NCI-H1417 treated with DMSO at 0.1 percent for 48 hours (cell line): ENCODE measurements at places on chromosomes 7 and 10.

GRCh38 chr10:43055991-43056567 is 20.8 kb upstream of the RET start:
- no peak for DNase-seq

- no peak for DNase-seq
Measured at GRCh38 chr10:133312016-133312768, 3.5 kb downstream of the ZNF511 start.

DNA sequence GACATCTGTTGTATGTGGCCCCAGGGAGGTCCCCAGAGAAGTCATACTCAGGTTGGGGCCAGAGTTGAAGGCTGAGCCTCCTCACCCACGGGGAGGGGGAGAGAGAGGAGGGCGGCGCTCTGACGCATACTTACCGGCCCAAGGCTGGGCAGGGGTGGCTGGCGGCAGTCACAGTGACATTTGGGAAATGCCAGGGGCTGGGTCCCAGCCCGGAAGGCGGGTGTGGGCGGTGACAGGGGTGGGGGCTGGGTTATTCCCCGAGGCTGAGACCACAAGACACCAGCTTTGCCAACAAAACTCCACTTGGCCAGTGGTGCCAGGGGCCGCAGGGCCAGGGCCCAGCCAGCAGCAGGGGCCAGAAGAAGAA is 41.1 kb downstream of the RASGEF1A start:
- DNase-seq: no peak

DNA sequence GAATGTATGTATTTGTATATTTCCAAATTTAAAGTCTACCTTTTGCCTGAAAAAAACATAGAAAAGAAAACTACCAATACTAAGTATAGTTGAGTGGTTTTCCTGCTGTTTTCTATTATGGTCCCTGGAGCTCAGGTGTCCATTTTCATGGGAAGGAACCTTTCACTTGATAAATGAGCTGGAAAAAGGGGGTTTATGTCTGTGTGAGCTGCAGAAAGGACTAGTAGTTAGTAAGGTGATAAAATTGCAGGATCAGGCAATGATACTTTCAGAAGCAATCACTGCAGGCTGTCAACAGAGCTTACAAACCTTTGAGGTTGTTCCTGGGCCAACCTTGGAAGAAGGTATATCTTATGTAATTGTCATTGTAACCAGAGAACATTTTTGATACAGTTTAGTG is 48.0 kb downstream of the ST7 start:
- DNase-seq: no peak

GRCh38 chr7:77917500-77918262 is 119.1 kb downstream of the PHTF2 start:
- no peak for DNase-seq

DNA sequence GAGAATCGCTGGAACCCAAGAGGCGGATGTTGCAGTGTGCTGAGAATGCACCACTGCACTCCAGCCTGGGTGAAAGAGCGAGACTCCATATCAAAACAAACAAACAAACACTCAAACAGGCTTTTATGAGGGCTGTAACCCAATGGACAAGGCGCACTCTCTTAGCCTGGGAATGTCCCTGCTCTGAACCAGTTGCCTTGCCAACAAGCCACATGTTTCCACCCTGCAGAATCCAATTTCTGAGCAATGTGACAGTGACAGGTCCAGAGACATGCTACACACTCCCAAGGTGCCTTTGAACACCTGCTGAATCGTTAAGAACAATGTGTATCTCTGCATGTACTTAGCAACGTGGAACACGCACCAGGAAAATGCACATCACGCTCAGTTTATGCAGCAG is 186.8 kb upstream of the AUTS2 start:
- DNase-seq: no peak

- DNase-seq: no peak
Measured at GRCh38 chr10:103463499-103463898, 4.8 kb upstream of the CALHM1 start.

- no peak for DNase-seq
Measured at GRCh38 chr7:66100408-66101050, 14.1 kb upstream of the CRCP start.

DNA sequence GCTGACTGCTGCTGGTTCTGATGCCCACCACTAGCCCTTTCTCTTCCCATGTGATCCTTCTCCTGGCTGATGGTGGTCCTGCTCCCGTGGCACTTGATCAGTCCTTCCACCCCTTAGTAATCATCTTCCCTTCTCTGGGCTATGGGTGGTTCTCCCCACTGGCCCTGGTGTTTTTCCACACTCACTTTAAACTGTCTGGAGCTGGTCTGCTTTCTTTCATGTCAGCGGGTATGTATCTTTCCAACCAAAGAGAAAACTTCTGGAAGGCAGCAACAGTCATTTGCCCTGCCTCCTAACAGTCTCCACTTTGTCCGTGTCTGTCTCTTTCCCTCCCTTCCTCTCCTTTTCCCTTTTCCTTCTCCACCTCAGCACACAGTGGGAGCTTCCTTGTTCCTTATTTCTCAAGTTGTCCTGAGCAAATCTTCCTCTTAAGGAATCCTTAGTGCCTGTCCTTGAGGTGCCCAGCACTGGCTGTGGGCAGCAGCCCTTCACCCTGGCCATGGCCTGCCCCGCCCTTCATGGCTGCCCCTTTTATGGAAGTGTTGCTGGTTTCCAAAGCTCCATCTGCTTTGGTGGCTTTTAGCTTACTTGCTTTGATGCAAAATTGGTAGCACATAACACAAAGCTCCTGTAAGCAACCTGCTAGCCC is 189.0 kb downstream of the TCF7L2 start:
- no peak for DNase-seq

- no peak for DNase-seq
Measured at GRCh38 chr10:67015225-67015624, 89.4 kb downstream of the LRRTM3 start.

DNA sequence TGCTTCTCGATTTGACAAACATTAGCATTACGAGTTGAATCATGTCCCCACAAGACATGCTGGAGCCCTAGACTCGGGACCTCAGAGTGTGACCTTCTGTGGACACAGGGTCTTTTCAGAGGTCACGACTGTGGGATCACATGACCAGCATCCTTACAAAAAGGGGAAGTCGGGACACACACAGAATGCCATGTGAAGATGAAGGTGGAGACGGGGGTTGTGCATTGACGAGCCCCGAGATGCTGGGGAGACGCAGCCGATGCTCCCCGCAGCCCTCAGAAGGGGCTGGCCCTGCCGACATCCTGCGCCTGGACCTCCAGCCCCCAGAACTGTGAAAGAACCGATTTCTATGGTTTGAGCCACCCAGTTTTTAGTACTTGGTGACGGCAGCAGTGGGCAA is 7.5 kb downstream of the ZFAND2A start:
- no peak for DNase-seq

GRCh38 chr10:102101152-102101551 is 19.0 kb downstream of the LDB1 start:
- DNase-seq: no peak

DNA sequence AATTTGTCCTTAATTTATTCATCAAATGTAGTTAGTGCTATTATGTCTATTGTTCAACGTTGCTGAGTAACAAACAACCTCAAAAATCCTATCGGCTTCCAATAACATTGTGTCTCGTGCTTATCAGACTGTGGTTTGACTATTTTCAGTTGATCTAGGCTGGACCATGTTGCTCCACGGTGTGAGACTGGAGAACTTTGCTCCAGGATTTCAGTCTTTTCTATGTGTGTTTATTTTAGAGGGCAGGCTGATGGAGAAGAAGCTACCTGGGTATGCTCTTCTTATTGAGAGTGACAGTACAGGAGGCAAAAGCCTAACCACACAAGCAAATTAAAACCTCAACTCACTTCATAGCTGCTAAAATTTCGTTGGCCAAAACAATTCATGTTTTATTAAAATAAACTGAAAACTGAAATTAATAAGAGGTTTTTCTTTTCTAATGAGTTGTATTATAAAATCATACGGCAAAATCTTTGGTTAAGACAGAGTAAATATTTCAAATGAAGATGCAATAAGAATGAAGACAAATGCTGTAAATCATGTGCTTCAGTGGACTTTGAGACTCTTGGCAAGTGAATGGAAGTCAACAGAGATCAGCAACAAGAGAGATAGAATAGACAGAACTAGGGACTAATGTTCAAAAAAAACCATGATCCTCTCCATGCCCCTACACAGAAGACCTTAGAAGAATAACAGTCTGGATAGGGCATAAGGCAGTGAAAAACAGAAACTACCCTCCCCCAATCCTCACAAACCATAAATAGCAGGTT is 418.0 kb upstream of the ETV1 start:
- DNase-seq: no peak

- DNase-seq: no peak
Measured at GRCh38 chr10:89518876-89519842, 16.2 kb downstream of the SLC16A12 start.

GRCh38 chr7:66960192-66960591 is 35.2 kb downstream of the SBDS start:
- no peak for DNase-seq

GRCh38 chr10:108788891-108789290 is 1134.4 kb downstream of the XPNPEP1 start:
- no peak for DNase-seq

DNA sequence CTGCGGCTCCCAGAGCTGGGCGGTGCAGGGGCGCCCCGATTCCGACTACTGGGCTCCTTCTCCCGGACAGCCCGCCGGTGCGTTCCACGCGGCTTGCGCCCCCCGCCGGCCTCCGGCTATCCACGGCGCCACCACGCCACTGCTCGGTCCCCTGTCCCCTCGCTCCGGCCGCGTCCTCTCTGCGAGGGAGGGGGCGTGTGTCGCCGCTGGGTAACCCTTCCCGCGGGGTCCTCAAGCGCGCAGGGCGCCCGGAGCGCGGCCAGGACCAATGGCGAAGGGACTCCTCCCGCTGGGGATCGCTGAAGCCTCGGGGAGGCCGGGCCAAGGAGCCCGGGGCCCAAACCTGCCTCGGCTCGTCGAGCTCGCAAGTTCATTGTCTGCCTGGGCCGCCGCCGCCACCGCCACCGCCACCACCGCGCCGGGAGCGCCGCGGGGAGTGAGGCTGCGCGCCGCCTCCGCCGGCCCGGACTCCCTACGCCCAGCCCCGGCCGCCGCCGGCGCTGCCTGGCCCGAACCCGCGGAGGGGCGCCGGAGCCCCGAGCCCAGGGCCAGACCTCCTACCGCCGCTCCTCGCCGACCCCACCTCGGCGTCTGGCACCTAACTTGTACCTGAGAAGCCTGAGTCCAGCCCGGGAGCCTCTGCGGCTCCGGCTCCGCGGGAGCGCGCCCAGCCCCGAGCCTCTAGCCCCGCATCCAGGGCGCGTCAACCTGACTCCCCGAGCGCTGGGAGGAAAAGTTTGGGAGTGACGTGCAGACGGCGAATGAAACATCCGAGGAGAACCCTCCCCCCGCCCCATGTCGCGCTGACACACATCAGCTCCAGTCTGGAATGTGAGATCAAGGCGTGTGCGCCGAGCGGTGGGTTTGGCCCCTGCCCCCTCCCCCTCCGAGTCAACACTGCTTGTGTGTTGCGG is at the start of gene CHST15:
TSS of gene CHST15 (minus strand) at position 739 of the 914 bp plus-strand sequence. CDS start 47,386 bp downstream, outside the sequence.
- no peak for DNase-seq

GRCh38 chr10:20380401-20380800 is 516.7 kb downstream of the NEBL start:
- no peak for DNase-seq

DNA sequence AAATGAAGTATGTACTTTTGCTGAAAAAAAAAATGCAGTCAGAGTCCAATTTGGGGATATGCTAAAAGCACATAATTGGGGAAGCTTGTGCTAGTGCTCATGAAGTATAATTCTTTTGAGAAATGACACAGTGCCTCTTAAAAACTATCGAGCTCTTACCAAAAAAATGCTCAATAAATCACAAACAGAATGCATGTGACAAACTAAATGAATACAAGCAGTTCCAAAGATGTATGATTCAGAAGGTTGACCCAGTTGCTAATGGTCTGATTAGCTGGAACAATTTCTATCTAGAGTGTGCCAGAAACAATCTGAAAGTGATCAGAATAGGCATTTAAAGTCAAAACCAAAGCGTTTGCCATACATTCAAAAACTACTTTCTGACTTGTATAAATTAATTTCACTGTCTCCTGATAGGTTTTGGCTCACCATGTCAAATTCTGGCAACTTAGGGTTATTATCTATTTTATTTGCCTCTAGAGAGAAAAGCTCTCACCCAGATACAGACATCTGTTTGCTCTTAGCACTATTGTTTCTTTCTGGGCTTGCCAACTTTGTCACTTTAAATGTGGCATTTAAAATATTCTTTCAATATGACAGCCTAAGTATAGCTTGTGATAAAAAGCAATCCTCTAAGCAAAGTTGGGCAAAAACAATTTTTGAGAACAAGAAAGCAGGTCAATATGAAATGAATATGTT is 114.7 kb upstream of the AHR start:
- no peak for DNase-seq

- DNase-seq: no peak
Measured at GRCh38 chr7:72674394-72674793, 153.6 kb downstream of the TYW1B start.

GRCh38 chr10:50312464-50313437 is 61.4 kb upstream of the ASAH2 start:
- DNase-seq: no peak

GRCh38 chr10:1526436-1527055 is 210.8 kb downstream of the ADARB2 start:
- no peak for DNase-seq

DNA sequence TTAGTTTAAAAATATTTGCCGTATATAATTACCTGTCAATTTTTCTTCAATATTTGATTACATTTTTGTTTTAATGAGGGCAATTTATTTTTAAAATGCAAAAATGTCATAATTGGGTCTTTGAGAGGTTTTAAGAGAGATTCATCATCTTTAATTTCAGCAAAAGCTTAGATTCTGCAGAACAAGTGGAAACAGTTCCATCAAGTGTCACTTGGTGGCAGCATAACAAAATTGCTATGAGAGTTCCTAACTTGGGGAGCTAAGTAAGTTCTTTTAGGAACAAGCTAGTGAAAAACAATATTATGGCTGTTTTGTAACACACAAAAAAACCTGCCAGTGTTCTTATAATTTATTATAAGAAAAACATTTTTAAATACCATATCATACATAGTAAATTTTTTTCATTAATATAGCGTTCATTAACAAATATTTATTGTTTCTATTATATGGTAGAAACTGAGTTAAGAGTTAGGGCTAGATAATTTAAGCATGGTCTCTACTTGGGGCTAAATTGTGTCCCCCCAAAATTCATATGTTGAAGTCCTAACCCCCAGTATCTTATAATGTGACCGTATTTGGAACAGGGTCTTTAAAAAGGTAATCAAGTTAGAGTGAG is 155.2 kb downstream of the MAGI2 start:
- no peak for DNase-seq

DNA sequence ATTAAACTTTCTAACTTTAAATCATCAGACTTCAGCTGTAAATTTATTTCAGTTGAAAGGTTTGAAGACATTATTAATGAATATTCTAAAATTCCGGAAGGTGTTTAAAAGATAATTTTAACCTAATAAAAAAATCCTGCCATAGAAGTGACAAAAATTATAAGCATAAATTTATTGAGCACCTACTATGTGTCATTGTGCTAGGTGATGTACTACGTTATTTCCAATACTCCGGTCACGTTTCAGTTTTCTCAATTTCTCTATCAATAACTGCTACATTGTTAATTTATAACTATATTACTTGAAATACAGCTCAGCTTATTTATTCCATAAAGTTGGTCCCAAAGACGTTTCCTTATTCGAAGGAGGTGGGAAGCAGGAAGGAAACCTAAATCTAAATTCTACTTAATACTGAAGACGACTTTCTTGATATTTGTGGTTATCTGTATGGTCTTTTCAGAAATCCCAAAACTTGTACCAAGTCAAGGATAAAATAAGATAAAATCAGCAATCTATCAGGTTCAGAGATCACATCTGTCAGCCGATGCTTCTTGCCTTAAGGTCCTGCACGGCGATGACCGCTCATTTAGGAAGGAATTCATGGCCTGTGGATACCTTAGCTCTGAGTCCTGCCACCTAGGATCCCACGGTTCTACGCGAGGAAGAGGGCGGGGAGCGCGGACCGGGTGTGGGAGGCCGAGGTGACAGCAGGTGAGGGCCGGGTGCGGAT is 1.2 kb upstream of the ZEB1 start:
- no peak for DNase-seq
